ENCODE measurements at places on chromosomes 2 and 18. TPM values are rescaled to one million over a fixed set of nuclear protein-coding genes. Genes with fewer than 3 reads are reported as not detected.

Gene FTCDNL1
- total RNA-seq: 5.0 TPM

Gene TMEM178A
- total RNA-seq: 0.29 TPM

Gene DYNAP
- total RNA-seq: not detected

Gene IKZF2
- total RNA-seq: 10.3 TPM

Gene PNO1
- total RNA-seq: 10.5 TPM

Gene LBH
- 272 TPM for total RNA-seq

Gene GTF2A1L
- 1.1 TPM for total RNA-seq

Gene AGXT
- not detected for total RNA-seq

Gene UGT1A8
- total RNA-seq: not detected

Gene ANAPC1
- total RNA-seq: 50.1 TPM

Gene IL1A
- total RNA-seq: not detected
